ENCODE measurements at places on chromosomes 4 and X.

GRCh38 chrX:9646471-9647224, 119.0 kb downstream of the GPR143 start:
- no peak for DNase-seq

GRCh38 chr4:167702391-167702790, 389.9 kb upstream of the ANXA10 start:
- no peak for DNase-seq

- DNase-seq: no peak
Observed at GRCh38 chrX:46180258-46180687, 364.9 kb downstream of the ZNF674 start.

DNA sequence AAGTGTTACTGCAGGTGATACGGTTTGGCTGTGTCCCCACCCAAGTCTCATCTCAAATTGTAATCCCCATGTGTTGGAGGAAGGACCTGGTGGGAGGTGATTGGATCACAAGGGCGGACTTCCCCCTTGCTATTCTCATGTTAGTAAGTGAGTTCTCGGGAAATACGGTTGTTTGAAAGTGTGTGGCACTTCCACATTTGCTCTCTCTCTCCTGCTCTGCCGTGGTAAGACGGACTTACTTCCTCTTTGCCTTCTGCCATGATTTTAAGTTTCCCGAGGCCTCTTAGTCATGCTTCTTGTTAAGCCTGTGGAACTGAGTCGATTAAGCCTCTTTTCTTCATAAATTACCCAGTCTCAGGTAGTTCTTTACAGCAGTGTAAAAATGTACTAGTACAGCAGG, 65.2 kb upstream of the SLC7A11 start:
- DNase-seq: no peak

DNA sequence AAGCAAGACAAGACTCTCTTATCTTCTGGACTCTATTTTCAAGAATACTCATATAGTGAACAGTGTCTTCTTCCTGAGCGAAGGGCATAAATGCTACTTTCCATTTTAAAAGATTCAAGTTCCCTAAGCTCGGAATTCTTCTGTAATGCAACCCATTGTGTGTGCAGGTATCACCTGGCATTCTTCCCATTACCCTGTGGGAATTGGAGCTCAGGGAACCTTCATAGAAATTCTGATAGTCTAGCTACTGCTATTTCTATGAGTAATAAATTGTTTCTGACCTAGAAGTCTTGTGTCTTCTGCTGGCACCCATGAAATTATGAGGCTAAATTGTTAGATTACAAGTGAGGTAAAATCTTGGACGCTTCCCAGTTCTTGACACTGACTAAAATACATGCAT, 324.1 kb upstream of the DIPK2B start:
- DNase-seq: no peak

- no peak for DNase-seq
Observed at GRCh38 chr4:175929441-175929840, 117.4 kb upstream of the GPM6A start.

GRCh38 chr4:141275834-141276233, 55.1 kb downstream of the ZNF330 start:
- no peak for DNase-seq

GRCh38 chr4:7398104-7398423, 36.7 kb downstream of the PSAPL1 start:
- DNase-seq: no peak

DNA sequence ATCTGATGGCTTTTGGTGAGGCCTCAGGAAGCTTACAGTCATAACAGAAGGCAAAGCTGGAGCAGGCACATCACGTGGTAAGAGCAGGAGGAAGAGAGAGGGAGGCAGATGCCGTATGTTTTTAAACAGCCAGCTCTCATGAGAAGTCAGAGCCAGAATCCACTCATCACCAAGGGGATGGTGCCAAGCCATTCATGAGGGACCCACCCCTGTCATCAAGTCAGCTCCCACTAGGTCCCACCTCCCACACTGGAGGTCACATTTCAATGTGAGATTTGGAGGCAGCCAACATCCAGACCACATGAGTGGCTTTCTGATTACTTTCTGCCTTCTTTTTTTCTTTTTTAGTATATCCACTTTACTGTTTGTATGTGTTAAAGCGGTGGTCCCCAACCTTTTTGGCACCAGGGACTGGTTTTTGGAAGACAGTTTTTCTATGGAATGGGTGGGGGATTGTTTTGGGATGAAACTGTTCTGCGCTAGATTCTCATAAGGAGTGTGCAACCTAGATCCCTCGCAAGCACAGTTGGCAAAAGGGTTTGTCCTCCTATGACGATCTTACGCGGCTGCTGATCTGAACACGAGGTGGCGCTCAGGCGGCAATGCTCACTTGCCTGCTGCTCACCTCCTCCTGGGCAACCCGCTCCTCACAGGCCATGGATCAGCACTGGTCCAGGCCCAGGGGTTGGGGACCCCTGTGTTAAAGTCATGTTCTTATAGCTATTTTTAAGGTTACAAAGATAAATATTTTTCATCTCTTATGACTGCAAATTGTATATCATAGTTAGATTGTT, 61.7 kb downstream of the SLIT2 start:
- DNase-seq: no peak

DNA sequence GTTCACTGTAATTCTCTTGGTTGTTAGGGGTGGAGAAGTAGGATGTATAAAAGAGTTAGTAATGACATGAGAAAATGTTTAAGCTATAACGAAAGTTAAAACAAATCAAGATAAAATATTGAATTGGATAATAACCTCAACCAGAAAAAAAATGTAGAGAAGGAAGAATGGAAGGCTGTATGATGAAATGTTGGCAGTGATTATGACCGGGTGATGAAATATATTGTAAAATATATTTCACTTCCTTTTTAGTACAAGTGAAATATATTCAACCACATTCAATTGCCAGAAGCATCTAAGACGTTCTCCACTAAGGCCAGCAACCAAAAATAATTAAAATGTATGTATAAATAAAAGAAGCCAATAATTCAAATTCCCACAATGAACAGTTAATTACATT, 309.3 kb upstream of the FGF13 start:
- no peak for DNase-seq

- DNase-seq: no peak
Observed at GRCh38 chr4:113692809-113693411, 68.6 kb downstream of the CAMK2D start.

DNA sequence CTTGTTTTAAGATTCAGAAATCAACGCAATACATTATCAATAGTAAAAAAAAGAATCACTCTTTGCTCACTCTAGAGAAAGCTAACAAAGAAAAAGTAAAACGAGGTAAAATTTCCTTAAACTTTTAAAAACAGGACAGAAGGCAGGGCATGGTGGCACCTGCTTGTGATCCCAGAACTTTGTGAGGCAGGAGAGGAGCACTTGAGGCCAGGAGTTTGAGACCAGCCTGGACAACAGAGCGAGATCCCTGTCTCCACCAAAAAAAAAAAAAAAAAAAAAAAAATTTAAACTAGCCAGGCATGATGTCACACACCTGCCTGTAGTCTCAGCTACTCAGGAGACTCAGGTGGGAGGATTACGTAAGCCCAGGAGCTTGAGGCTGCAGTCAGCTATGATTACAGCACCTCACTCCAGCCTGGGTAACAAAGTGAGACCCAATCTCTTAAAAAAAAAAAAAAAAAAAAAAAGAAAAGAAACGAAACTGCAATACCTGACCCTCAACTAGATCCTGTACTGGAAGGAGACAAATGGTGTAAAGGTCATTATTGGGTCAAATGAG, 3.5 kb downstream of the CCNI start:
- DNase-seq: no peak

- DNase-seq: no peak
Observed at GRCh38 chr4:169248645-169249044, 22.1 kb downstream of the SH3RF1 start.

DNA sequence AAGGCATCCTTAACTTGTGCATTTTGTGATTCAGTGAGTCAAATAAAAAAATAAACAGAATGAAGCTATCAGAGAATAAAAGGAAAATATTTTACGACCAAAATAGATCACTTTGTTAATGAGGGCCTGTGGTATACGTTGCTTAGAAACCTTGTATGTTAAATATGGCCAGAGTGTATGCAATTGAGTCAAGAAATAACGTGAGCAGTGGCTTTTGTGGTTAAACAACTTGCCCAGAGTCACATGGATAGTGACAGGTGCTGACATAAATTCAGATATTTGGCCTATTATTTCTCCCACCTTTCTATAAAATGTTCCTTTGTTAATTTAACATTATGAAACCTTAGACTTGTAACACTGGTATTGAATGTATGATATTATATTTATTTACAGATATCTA, 393.4 kb downstream of the PABPC4L start:
- no peak for DNase-seq

DNA sequence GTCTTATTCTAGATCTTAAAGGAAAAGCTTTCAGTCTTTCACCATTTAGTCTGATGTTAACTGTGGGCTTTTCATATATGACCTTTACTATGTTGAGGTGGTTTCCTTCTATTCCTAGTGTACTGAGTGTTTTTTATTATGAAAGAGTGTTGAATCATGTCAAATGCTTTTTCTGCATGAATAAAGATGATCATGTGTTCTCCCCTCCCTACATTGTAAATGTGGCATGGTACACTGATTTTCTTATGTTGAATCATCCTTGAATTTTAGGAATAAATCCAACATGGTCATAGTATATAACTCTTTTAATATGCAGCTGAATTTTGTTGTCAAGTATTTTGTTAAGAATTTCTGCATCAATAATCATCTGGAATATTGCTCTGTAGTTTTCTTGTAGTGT, 4.3 kb downstream of the CLGN start:
- DNase-seq: no peak

DNA sequence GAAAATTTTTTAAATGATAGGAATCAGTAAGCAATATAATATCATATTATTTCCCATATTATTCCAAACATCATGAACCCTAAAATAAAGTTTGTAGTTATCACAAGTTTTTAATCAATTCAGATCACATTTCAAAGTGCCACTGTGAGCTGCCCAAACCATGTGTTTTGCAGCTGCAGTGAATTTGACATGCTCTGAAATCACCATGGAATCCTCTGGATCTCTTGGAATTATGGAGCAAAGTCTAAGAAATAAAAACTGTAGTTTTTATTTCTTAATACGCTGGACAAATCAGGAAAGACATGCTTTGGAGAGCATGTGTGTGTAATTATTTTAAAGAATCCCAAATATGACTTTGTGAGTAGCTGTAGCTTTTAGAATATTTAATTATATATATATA, 262.7 kb downstream of the ANKRD50 start:
- DNase-seq: no peak

DNA sequence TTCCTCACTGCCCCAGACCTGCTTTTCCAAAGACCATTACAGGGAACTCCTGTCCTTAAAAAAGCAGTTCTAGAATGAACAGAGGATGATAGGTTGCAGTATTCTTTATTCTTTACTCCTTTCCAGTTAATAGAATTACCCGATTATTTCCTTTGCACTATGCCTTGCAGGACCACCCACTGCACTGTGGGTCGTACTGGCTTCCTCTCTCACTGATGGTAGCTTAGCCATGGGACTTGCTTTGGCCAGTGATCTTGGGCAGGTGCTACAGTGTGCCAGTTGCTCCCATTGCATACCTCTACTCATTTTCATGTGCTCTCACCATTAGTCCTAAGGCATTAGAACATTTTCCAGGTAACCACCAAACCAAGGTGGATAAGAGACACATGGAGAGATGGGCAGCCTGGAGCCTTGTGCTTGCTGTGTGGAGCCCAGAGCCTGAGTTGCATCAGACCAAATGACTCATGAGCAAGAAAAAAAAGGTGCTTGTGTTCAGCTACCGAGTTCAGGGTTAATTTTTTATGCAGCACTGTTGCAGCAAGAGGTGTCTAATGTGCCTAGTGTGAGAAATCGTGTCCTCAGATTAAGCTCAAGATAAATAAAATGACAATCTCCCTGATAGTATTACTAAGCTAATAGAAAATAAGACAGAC, 7.6 kb upstream of the UNC5C start:
- DNase-seq: no peak

Measured in SK-N-DZ (cell line).